ENCODE measurements at places on chromosomes 13 and 19.

GRCh38 chr13:96900986-96901385, 93.3 kb downstream of the OXGR1 start:
- DNase-seq: no peak

DNA sequence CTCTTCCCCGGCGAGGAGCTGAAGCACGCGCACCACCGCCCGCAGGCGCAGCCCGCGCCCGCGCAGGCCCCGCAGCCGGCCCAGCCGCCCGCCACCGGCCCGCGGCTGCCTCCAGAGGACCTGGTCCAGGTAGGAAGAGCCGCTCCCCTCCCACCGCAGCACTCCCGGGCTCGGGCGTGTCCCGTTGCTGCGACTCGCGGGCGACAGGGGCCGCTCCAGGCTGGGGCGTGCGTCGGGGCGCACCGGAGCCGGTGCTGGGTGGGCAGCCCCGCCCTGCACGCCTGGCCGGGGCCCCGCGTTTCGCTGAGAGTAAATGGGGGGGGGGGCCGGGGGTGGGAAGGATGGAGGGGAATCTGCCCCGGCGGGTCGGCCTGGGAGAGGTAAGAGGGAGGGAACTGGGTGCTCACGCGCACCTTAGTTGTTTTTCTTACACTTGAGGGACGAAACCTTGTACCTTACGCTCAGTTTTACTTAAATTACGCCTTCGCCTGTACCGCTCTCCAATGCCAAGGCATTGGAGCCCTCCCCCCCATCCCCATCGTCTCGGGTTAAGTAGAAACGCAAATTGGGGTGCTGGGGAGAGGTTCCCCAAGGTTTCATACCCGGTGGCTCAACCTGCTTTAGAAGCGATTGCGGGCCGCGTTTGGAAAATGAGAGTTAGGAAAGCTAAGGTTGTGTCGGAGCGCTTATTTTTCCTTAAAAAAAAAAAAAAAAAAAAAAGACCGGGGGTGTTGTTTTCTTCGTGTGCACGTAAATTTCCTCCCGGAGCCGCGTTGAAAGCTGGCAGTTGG, 850 bp downstream of the KLF5 start:
- no peak for DNase-seq

- DNase-seq: no peak
These were observed 192.9 kb downstream of the DIAPH3 start for GRCh38 chr13:59970847-59971246.

GRCh38 chr19:39160523-39160861, 34.9 kb downstream of the PAK4 start:
- DNase-seq: no peak

GRCh38 chr19:49749771-49750170, 13.3 kb downstream of the TSKS start:
- no peak for DNase-seq

- DNase-seq: no peak
These were observed 7.2 kb downstream of the GFY start for GRCh38 chr19:49432141-49433073.

- DNase-seq: no peak
These were observed 437 bp downstream of the SMARCA4 start for GRCh38 chr19:10961073-10961860.

- no peak for DNase-seq
These were observed 1317.0 kb downstream of the PCDH9 start for GRCh38 chr13:65913173-65913572.

DNA sequence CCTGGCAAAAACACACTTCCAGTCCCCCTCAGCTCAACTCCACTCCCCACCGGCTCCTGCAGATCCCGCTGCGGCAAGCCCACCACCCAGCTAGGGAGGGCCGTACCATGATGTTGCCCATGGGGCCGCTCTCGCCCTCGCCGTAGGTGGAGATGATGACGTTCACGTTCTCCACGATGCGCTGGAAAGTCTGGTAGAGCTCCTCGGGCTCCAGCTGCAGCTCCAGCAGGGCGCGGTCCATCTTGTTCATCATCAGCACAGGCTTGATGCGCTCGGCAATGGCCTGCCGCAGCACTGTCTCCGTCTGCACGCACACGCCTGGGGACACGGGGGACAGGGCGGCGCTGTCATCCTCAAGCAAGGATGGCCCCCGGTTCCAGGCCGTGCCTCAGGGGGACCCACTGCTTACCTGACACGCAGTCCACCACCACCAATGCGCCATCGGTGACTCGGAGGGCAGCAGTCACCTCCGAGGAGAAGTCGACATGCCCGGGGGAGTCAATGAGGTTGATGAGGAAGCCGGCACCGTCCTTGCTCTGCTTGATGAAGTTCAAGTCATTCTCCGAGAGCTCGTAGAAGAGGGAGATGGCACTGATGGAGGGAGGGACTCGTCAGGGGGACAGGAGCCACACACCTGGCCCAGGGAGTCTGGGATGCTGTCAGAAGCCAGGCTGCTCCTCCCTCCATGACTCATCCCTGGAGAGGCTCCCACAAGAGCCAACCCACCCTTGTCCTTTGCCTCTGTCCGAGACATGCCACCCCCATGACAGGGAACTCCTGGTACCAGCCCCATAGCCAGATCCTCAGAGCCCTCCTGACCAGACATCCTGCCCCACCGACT, 2.3 kb downstream of the EEF2 start:
- DNase-seq: no peak

DNA sequence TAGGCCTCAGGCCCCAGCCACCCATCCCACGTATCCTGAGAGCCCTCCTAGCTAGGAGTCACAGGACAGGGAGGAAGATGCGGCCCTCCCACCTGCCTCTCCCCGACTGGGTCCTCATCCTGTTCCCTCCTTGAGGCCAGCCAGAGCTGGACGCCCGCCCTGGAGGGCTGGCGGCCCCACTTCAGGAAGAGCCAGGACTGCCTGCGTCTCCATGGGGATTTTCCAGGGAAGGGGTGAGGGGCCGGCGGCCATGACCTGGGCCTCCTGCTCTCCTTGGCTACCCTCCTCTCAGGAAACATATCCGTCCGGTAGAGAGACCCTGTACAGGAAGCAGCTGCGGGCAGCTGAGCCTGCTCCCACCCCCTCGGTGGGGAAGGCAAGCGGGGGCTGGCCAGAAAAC, 11.3 kb upstream of the PRKD2 start:
- DNase-seq: no peak

DNA sequence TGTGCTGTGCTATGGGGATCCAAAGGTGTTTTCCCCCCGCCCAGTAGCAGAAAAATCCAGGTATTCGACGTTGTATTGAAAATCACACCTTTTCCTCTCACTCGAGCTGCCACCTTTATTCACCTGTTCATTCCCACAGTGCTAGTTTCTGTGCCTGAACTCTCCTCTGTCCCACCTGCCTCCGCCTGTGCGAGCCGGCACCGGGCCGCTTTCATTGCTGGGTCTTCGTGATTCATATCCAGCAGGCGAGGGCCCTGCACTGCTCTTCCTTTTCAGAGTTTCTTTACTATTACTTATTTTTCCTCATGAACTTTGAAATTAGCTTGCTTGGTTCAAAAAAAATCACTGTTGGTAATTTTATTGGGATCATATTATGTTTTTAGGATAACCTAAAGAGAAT, 42.4 kb upstream of the SOX1 start:
- DNase-seq: no peak
